ENCODE measurements at places on chromosomes 11 and 22.

- DNase-seq = no peak
Measured at GRCh38 chr11:91700854-91701253, 523.8 kb upstream of the FAT3 start.

- no peak for DNase-seq
Measured at GRCh38 chr11:83006877-83007330, 64.8 kb downstream of the RAB30 start.

GRCh38 chr11:124756753-124757227 lies 4.7 kb upstream of the VSIG2 start:
- DNase-seq = no peak

DNA sequence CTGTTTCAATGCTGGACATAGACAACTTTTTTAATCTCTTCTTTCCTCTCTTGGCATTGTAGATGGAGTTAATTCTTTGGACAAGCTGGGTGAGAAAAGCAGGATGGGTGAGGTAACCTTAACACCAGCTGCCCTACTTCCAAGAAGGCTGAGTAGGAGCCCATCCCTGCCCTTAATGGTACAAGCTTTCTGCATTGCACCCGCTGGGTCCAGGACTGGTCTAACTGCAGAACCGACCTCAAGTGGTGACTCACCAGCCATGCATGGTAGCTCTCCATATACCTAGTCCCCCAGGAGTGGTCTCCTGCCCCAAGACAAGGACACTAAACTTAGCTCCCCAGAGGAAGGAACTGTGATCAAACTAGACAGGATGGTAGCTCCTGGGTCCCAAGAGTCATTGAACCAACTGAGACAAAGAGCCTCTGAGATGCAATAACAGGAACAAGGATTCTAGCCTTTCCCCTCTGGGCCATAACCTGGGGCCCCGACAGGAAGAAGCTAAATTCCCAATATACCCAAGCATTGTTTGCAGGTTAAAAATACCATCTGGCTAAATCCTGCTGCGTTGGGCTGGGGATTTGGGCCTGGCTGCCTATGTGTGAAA lies 32.1 kb downstream of the RPL27A start:
- no peak for DNase-seq

- DNase-seq = no peak
Measured at GRCh38 chr11:9982796-9983579, 311.0 kb downstream of the SBF2 start.
